Activated CD4-positive, alpha-beta T cell treated with anti-CD3 and anti-CD28 coated beads, Interleukin-2, amount 50 U/mL, for 16 hours (primary cell): ENCODE measurements at places on chromosomes 3 and 15.

DNA sequence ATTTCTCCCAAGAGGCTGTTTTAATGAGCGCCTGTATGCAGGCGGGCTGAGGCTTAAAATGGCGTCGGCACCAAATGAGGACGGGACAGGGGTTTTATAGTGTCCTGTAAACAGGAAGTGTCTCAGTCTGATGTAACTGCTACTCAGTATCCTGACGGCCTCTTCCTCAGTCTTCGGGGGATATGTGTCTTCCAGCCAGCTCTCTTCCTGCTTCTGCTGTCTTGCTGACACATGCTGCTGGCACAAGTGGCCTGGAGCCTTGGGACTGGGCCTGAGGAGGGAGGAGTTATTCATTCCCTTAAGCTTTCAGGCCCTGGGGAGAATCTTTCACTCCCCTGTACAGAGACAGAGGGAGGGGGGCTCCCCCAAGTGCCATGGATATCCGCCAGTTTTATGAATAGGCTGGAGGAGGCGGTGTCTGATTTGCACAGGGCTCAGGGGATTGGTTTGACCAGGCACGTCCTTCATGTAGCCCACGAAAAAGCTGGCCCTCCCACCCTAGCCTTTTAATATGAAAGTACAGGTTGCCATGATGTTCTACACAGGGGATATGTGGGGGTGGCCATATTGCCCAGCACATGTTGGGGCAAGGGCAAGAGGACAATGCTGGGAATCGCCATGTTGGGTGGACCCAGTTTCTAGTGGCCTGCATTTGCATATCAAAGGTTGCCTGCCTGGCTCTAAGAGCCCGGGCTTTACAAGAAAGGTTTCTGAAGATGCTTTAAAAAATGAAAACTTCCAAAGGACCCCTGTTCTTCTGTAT, 19.9 kb downstream of the NDUFB4 start:
- no peak for DNase-seq

- no peak for DNase-seq
Observed at GRCh38 chr15:42274702-42274989, 1.4 kb upstream of the TMEM87A start.

- no peak for DNase-seq
Observed at GRCh38 chr3:46948830-46949671, 27.5 kb downstream of the CCDC12 start.

- DNase-seq: no peak
Observed at GRCh38 chr3:62467966-62468722, 94.8 kb upstream of the FEZF2 start.

DNA sequence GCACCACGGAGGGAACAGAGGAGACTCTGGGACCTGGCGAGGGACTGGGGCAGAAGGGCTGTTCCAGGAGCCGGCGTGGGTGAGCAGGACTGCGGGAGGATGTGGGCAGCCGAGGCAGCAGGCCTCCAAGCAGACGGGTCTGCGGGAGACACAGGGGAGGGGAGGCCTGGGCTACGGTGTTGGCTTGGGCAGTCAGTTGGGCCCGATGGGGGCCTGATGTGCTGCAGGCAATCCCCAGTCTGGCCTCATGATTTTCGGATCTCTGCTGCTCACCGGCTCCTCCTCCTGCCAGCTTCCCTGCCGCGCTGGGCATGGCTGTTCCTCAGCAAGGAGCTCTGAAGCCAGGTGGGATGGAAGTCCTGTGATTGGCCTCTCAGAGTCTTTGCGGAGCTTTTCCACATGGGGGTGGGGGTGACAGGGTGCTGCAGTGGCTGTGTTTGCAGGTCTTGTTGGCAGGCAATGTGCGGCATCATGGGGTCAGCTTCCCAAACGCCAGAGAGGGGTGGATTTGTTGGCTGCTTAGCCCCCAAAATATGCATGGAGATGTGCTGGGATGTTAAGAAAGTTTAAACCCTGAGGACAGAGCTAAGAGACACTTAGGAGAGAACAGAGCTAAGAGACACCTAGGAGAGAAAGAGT, 19.3 kb downstream of the MINAR1 start:
- no peak for DNase-seq

- no peak for DNase-seq
Observed at GRCh38 chr3:34969513-34969912, 669.8 kb upstream of the ARPP21 start.
